NCI-H2107 (cell line): ENCODE measurements at places on chromosomes 11 and 22.

- DNase-seq, result no peak
Observed at GRCh38 chr22:37126882-37127281, 17.4 kb upstream of the TMPRSS6 start.

GRCh38 chr11:4508886-4509285 lies 26.4 kb downstream of the OR52K1 start:
- DNase-seq, result no peak

DNA sequence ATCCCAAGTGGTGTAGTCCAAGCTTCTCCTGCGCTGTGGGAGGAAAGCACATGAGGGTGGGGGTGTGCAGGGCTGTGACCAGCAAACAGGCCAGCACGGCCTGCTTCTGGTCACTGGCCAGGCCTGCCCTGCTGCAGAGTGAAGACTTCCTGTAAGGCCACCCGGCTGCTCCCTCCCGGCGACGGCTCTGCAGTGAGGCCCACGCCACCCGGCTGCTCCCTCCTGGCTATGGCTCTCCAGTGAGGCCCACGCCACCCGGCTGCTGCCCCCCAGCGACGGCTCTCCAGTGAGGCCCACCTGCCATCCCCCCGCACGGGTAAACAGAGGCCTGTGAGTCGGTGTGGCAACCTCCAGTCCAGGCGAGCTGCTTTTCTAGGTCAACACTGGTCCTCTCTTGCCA lies 31.4 kb upstream of the BRSK2 start:
- DNase-seq, result no peak

DNA sequence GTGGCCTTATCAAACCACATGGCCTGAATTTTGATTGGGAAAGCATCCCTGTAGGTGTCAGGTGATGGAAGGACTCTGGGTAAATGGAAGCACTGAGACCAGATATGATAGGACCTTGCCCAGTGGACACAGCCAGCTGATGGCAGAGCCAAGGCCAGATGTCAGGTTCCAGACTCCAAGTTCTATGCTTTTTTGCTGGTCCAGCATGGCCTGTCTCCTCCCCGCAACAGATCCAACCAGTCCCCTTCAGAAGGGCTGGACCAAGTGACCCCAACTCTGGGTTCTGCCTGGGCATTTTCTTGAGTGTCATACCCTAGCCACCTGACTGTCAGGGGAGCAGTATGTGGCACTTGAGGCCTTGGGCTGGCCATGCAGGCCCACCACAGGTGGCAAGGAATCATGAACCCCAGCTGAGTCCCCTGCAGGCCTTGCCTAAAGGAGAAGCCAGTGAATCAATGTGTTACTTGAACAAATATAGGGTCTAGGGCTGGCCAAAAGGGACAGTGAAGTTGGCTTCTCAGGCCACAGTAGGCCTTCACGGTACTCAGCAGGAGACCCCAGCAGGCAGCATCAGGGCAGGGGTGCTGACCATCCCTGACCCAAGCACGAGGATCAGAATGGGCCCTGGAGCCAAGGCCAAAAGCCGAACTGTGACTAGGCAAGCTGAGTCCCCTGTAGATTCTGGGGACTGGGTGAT lies 27.1 kb downstream of the KCNQ1OT1 start:
- no peak for DNase-seq
